Lung microvascular endothelial cell (primary cell): ENCODE measurements at places on chromosomes 13 and 19. TPM values are rescaled to one million over a fixed set of nuclear protein-coding genes. Genes with fewer than 3 reads are reported as not detected.

GRCh38 chr19:37466277-37466797 is 907 bp downstream of the ZNF569 start:
- DNase-seq, result no peak

GRCh38 chr13:110045202-110045601 is 258.8 kb upstream of the IRS2 start:
- DNase-seq, result no peak

Gene PSG7
- not detected in 2 replicates for total RNA-seq

Gene ZNF45
- 13.7 and 16.9 TPM in 2 replicates for total RNA-seq

- no peak for DNase-seq
These were observed 404.2 kb upstream of the SGCG start for GRCh38 chr13:22776394-22777186.

GRCh38 chr13:26759907-26760831 is at the start of gene GPR12:
Gene GPR12, minus strand, starts transcription at chr13:26760786. Its CDS starts 959 bp downstream, at chr13:26759827.
- no peak for DNase-seq

GRCh38 chr19:28221736-28222135 is 991.2 kb downstream of the UQCRFS1 start:
- DNase-seq, result no peak

DNA sequence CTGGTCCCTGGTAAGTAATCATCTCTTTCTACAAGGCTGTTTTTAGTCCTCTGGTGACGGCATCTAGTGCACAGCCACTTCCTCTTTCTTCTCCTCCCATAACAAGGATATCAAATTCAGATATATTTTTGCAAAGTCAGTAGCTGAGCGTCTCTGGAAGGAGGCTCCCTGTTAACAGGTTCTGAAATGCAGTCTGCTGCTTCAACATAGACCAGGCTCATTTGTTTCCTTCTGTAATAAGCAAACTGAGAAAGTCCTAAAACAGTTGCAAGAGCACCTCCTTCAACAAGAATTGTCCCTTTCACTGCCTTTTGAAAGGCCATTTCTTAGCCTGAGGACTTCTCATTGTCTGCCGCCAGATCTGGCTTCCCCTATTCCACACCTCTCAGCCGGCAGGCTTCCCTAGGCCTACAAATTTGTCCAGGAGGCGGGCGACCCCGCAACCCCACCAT is 7.4 kb upstream of the ZSCAN5A start:
- DNase-seq, result no peak

GRCh38 chr19:18848878-18849661 is 17.3 kb downstream of the UPF1 start:
- peak; percentile 93 for DNase-seq

DNA sequence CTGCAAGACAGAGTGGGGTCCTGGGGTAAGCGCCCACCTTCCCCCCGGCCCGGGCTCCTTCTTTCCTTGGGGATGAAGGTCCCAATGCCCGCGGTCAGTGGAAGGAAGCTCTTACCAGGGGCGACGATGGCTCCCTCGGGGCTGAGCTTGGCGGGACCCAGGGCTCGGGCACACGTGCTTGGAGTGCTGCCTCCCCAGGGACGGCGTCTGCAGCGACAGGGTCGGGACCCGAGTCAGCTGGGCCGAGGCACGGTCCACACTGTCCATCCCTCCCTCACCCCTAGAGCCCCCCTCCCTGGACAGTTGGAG is 3.5 kb downstream of the JSRP1 start:
- no peak for DNase-seq

- no peak for DNase-seq
These were observed 51.3 kb downstream of the RAB20 start for GRCh38 chr13:110509971-110510786.

DNA sequence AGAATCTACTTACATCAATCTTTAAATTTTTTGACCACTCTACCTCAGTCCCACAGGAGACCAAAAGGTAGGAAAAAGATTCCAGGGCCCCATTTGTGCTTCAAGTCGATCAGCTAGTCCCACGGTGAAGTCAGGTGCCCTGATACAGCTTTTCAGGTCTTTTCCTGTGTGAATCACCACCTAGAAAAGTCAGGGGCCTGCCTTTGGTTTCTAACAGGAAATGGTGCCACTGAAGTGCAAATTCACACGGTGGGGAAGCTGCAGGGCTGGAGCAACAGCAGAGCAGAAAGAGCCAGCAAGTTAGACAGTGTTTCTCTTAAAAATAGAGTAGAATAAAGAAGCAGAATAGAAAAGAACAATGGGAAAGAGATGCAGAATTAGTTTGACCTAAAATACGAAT is 107.5 kb downstream of the KLF12 start:
- DNase-seq, result peak; percentile 64

DNA sequence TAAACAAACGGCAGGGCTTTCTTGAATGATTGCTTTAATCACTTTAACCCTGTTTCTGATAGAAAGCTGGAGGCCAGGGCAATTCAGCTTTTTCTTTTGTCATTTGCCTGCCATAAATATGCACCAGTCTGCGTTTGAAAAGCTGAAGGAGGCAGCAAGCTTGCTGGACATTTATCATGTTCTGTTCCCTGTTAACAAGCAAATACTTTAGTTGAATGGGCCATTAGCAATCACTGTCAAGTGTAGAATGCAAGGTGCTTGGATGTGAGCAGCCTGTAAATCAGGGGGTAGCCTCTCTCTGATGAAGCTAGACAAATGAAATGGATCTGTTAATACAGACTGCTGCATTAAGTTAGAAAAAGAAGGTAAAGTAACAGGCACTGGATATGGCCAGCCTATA is 7.6 kb downstream of the EFNB2 start:
- DNase-seq, result no peak

GRCh38 chr19:10871711-10872545 is 575 bp downstream of the CARM1 start:
- peak; percentile 31 for DNase-seq

Gene SYCN
- not detected in 2 replicates for total RNA-seq

Gene GNG8
- total RNA-seq, result not detected in 2 replicates

- DNase-seq, result no peak
These were observed 7.4 kb downstream of the FZR1 start for GRCh38 chr19:3513229-3514140.

DNA sequence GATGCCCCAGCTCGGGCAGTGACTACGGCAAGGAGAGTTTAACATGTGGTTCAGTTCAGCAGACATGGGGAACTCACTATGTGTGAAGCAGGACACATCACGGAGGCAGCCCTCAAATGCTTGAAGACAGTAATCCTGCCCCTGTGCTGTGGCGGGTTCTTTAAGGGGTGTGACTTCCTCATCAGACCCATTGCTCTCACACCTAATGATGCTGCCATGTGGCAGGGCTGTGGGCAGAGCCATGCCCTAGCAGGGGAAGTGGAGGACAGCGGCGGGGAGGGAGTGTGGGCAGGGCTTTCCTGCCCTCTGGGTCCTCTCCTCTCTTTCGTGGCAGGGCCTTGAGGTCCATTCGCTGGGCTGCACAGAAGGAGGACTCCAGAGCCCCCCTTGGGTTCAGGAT is 131.1 kb upstream of the GJB6 start:
- no peak for DNase-seq

Gene ITGBL1
- total RNA-seq, result 5.0 and 8.1 TPM in 2 replicates

DNA sequence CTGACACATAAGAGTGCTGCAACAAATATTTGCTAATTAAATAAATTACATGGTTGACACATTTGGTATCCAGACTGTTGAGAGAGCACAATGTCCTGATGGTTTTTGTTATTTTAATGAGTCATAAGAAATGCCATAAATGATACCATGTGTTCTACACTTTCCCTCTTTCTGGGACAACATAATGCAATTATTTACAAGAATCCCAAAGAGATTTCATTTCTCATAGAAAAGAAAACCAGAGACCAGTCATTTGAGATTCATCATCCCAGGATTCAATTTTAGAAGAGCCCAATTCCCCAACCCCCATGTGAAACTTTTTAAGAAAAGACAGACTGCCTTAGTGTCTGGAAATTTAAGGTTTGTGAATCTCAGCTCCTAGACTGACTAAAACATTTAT is 399.6 kb downstream of the DCT start:
- DNase-seq, result no peak

GRCh38 chr13:23966221-23966690 is 69.0 kb upstream of the C1QTNF9B start:
- no peak for DNase-seq

DNA sequence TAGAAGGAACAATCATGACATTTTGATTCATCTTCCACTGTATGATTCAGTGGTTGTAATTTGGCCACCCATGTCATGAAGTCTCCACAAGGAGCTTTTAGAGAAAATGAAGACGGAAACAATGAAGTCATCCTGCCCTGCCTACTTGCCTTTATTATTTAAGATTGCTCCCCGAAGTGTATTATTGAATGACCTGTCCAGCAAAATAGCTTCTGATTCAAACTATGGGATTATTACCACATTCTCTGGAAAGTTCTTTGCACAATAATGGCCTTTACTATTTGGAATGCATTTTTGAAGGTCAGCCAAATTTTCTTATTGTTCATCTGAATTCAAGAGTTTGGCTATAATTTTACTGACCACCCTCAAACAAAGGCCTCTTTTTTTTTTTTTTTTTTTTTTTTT is 77.8 kb upstream of the RFC3 start:
- DNase-seq, result peak; percentile 49

Gene ZIC2
- total RNA-seq, result under 0.01 and 0.20 TPM in 2 replicates

DNA sequence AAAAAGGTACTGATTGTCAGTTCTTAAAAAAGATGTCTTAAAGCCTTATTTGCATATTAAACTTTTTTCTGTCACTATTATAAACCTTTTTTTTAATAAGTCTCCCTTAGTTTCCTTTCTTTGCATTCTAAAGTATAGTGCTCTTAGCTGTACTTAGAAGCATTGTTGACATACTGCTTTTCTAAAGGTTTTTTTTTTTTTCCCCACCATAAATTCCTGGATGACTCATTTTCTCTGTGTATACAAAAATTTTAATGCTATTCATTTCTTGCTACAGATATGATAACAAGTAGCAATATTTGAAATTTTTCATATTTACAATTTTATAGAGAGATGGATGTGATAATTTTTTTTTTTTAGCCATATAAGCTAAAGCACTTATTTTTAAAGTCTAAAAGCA is 43.5 kb downstream of the METTL21C start:
- peak; percentile 36 for DNase-seq

GRCh38 chr13:66359910-66360552 is 870.1 kb downstream of the PCDH9 start:
- DNase-seq, result no peak

DNA sequence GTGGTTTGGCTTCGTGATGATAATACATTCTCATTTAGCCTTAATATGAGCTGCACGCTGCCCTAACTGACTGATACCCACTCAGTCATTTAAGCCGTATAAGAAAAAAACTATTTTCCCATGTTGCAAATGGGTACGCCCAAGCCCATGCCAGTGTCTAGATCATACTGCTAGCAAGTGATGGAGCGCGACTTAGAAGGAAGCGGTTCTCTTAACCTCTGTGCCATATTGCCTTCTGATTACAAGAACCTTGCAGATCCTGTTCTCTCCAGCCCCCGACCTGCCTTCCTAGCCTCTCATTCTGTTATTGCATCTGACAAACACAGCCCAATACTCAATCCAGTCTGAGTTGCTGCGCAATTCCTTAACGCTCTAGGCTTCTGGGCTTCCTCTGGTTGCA is 603 bp downstream of the GPALPP1 start:
- DNase-seq, result no peak

DNA sequence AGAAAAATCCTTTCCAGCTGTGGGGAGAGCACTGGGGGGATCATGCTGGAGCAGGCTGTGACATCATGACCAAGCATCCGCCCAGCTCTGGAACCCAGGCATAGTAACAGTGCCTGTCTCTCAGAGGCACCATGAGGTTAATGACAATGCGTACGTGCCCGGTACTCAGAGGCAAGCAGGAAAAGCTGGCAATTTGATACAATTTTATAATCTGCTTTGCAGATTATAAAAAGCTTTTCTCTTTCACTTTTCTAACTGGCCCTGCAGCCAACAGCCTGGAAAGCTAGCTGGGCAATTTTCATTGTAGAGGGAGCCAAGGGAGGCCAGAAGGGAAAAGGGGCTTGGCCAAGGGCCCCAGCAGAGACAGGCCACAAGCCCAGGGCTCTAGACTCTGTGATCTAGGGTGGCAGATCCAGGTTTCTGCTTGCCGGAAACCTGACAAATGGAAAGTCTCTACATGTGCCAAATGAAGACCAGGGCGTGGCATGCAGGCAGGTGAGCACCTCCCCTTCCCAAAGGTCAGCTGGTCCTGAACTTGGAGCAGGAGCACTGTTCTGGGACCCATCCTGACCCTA is 22.7 kb downstream of the VRK3 start:
- DNase-seq, result no peak

GRCh38 chr19:4542896-4543841 is 3.3 kb upstream of the LRG1 start:
- no peak for DNase-seq

DNA sequence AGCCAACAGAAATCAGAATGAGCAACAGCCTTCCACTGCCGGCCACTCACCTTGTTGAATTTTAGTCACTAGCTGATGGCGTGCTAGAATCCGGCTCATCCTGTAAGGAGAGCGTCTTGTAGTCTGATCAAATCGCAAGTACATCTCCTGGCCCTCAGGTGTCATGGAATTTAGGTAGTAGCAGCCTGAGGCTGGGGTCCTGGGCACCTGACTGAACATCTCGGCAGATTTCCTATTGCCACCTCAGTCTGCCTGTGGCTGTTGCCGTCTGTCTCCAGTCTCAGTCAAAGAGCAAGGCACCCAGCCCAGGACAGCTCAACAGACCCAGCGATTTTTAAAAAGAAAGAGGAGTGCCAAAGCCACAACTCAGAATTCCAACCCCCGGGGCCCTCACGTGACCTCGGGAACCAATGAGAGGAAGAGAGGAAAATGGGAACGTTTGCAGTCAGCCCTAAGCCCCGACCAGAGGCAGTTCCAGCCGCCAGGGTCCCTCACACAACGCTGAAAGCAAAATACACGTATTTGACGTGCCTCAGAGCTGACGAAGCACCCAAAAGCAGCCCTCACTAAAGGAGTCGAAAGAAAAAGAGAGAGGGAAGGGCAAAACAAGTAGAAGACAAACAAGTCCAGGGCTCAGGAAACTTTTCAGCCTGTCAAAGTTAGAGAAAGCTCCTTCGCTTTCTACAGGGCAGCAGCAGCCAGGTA is at the start of gene STARD13:
Gene STARD13, minus strand, starts transcription at position 336 of the 705 bp plus-strand sequence. Its CDS starts 117 bp downstream, at position 219.
- peak; percentile 96 for DNase-seq

Gene DOCK6
- total RNA-seq, result 46.0 and 46.4 TPM in 2 replicates

DNA sequence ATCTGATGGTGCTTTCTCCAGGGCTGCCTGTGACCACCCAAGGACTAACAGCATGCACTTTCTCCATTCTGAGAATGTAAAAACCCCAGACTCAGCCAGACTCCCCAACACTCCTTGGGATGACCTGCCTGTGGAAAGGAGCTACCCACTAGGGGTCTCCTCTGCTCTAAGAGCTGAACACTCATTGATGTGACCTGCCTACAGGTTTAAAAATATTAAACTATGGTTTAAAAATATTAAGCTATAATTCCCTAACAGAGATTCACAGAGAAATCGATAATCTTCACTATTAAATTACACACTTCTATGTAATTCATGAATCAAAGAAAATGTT is 696.2 kb upstream of the SLITRK5 start:
- no peak for DNase-seq

- DNase-seq, result no peak
These were observed 20.2 kb upstream of the CEACAM21 start for GRCh38 chr19:41555748-41556147.

Gene CYP2A7
- total RNA-seq, result not detected in 2 replicates

Gene MEDAG
- 27.2 and 170 TPM in 2 replicates for total RNA-seq

Gene PDX1
- total RNA-seq, result not detected in 2 replicates

Gene NAXD
- total RNA-seq, result 13.9 and 20.8 TPM in 2 replicates

Gene SRRM5
- not detected in 2 replicates for total RNA-seq

Gene URAD
- total RNA-seq, result not detected in 2 replicates
